COR-L47 (cell line): ENCODE measurements at places on chromosomes 16 and 17.
A peak's percentile ranks its signal among the peaks of the same experiment; 100 is the strongest.

DNA sequence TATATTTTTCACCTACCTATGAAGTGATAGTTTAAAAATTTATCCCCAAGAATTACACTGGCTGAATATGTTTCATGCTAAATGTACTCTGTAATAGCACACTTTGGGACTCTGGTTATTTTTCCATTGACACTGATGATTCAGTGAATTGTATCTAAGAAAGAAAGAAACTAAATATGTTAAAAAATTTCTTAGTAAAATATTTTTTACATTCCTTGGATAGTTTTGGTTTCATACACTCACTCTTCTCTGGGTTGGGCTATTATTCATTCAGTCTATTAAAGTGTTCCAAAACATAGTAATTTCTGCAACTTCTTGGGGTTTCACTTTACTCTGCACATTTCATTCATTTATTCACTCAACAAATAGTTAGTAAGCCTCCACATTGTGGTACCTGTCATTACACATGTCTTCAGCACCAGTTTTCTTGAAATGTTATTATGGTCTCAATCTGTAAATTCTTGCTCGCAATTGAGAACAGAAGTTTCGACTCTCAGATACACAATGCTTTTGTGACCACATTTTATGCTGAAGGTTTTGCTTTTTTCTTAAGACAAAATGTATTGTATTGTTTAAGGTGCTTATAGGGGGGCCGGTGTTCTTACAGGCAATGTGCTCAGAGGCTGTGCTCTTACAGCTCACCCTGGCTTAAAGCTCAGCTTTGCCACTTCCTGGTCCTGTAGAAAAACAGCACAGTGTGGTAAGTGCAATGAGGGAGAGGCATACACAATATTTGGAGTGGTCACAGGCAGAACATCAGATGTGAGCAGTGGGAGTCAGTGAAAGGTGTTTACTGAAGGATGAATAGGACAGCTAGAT lies 17.4 kb downstream of the CNTNAP4 start:
- no peak for DNase-seq

DNA sequence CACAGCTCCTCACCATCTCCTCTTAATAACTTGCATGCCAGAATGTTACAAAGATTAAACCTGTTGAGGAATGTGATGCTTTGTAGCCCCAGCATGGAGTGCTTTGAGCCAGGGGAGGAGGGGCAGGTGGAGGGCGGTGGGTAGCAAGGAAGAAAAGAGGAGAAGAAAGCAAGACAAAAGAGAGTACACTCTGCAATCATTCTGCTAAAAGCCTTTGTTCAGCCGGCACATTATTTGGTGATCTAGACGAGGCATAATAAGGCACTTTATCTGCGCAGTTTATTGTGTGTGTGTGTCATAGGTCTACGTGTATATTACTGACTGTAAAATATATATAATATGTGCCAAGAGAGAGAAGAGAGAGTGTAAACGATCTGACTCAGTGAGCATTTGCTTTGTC lies 139.1 kb downstream of the SOX9 start:
- no peak for DNase-seq

DNA sequence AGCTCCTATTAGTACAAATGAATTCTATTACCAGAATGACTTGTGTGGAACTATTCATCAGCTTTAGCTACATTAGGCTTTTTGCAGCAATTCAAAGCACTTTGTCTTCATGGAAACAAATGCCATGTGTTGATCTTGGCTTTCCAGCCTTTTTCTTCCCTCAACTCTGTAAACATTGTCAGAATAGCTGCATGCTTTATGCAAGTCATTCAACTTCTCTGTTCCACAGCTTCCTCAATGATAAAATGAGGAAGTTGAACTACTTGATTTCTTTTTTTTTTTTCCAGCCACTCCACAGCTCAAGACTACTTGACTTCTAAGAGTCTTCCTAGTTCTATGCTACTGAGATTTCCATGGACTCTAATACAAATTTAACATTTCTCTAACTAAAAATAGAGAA lies 41.1 kb downstream of the KIAA0753 start:
- DNase-seq, result no peak

DNA sequence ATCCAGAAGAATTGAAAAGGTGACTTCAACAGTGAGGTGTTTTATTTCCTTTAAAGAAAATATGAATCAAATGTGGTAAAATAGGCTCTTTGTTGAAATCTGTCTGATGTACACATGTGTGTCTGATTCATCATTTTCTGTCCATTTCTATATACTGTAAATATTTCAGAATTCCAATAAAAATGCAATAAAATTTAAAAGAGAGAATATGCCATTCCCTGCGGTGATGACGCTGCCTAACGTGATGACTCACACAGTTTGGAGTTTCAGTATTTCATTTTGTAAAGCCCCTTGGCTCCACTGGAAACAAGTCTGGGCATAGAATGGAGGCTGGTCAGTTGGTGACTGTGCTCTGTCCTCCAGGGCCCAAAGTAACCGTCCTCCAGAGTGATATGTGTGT lies 482.5 kb upstream of the CDH5 start:
- DNase-seq, result no peak

DNA sequence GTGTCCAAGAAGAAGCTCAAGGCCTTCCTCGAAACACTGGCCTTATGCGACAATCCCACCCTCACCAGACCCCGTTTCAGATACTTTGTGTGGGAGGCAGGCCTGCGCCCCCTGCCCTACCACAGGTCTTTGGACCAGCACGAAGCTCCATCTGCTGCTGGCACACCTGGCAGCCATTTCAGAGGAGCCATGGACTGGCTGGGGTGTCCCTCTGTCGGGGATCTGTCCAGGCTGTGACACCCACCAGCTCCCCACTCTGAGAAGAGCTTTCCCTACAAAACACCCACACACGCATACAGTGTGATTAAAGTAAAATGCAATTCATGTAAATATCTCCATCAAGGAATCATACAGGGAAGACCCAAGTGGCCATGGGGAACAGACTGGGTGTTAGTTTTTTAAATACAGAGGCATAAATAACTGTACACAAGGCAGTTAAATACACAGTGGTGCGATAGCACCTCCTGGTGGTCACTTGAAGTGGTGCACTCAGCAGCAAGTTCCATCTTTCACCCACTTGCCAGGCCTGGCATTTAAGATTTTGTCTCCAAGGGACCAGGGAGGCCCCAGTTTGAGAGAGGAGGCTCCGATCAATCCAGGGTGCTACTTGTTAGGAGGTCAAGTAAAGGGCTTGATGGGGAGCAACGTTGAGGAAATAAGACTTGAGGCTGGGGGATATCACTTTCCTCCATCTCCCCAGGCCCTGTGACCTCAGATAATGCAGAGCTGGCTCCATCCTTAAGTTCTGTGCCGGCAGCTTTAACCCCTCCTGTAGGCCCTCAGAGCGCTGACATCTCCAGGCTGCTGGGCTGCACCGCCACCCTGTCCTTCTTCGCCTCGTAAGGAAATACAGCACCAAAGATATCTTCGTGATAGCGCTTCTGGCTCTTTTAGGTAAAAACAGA lies 43.6 kb downstream of the NOS2 start:
- peak; percentile 28 for DNase-seq

DNA sequence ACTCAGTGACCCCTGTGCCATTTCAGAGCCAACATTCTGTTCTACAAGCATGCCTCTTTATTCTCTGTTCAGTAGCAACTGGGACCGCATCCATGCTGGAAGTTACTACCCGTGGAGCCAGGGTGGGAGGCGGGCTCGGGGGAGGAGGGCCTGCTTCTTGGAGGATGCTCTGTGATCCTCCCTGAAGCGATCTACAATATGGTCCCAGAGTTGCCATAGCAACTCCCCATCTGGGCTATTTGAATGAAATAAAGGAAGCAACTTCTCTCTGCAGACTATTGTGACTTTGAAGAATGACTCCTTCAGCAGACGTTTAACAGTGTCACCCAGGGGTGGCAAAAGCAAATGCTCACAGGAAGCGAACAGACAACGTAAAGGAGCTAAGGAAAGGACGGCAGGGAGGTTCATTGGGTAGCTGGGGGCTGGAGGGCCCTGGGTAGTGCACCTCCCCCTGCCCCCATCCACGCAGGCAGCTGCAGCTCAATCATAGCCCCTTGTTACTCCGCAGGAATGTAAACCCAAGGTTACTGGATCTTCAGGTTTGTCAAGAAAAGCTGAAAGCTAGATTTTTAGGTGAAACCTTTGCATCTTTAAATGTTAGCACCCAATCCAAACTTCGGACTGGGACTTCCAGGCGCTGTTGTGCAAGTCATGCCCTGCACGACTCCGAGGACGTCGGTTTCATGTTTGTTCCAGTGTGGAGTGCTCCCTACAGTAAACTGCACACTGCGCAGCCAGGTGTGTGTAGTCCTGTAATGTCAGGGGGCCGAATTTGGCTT lies 51.1 kb upstream of the MEAK7 start:
- no peak for DNase-seq

DNA sequence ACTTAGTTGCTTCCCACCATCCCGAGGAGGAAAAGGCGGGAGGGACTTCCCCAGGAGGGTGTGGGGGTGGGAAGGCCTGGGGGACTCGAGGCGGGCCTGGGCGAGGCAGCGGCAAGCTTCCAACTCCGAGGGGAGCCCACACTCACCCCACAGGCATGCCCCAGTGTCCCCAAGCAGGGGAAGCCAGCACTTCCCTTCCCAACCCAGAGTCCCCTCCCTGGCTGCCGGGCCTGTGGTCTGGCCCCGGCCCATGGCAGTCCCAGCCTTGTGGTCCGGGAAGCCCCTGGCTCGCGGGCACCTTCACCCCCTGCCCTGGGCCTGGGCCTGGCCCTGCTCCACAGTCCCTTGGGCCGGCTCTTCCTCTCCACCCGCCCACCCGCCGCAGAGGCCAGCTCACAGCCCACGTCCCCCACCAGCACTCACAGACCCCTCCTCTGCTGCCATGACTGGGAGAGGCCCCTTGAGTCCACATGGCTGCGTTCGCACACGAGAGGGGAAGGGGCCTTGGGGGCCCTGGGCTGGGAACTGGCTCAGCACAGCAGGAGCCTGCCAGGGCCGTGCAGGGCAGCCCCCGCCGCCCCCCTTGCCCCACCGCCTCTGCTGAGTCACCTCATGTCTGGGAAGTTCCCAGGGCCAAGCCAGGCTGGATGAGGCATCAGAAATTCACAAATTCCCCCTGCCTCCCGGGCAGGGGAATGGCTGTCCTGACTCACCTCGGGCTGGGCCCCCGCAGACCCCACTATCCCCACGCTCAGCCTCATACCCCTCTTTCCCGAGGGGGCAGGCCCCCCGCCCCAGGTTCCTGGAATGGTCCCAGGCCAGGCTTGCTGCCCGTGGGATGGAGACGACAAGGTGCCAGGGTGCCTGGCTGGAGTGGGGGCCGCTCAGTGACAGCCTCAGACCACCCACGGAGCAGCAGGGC lies 27.8 kb downstream of the BAHCC1 start:
- DNase-seq, result no peak

GRCh38 chr16:9258423-9259051 lies 167.1 kb downstream of the HAPSTR1 start:
- peak; percentile 13 for DNase-seq

- peak; percentile 86 for DNase-seq
Measured at GRCh38 chr17:77371117-77371887, 230.5 kb downstream of the SEC14L1 start.

- no peak for DNase-seq
Measured at GRCh38 chr16:1076801-1077576, 4.4 kb downstream of the SSTR5 start.

DNA sequence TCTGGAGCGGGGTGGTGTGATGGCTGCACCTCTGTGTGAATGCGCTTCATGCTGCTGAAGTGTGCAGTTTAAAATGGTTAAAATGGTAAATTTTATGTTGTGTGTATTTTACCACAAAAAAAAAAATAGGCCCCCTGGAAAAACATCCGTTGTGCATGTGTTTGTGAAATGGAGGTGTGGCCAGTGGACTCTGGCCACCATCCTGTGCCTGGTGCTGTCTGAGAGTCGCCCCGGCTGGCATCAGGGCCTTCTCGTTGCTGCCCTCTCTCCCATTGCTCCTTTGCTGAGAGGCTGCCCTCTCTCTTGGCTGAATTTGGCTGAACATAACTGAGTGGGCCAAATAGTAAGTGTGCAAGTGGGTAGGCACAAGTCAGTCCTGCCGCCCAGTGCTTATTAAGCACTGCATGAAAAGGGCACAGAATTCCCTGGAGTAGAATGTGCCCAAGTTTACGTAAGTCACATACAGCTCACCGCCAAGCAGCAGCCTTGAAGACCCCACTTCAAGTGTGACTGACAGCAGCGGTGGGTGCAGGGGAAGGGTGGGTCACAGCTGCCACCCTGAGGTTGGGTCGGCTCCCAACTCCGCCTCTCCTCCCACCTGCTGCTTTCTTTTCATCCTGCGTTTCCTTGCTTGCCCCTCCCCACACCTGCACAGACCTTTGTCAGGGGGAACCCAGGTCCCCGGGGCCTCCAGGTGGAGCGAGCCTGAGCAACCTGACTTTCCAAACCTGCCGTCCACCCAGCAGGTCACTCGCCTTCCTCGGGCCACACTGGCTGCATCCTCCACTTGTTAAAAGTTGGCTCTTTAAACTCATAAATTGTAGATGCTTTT lies 46.8 kb downstream of the FOXK2 start:
- no peak for DNase-seq

DNA sequence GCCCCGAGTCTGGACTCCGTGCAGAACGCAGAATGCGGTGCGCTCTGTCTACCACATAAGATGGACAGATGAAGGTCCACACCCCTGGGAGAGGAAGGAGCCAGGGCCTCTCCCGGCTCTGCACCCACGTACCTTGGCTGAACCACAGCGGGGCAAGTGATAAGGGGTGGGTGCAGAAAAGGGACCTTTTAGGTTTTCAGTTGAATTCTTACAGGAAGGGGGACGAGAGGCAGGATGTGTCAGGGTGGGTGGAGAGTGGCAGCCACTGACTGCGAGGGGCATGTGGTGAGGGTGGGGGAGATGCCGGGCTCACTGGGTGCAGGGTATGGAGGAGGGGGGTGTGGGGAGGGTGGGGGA lies 372 bp downstream of the CD300A start:
- no peak for DNase-seq

GRCh38 chr17:27345141-27345904 lies 51.4 kb downstream of the WSB1 start:
- DNase-seq, result no peak

GRCh38 chr17:78438694-78439325 lies 60.4 kb downstream of the PGS1 start:
- no peak for DNase-seq

- no peak for DNase-seq
Measured at GRCh38 chr17:17668775-17669579, 12.3 kb upstream of the RAI1 start.

GRCh38 chr17:27870345-27870744 lies 22.8 kb downstream of the LYRM9 start:
- no peak for DNase-seq

- DNase-seq, result no peak
Measured at GRCh38 chr17:41511116-41511515, 5.7 kb upstream of the KRT13 start.
